Amygdala (tissue), 56 donors: ENCODE measurements at places on chromosomes 7 and 10.

DNA sequence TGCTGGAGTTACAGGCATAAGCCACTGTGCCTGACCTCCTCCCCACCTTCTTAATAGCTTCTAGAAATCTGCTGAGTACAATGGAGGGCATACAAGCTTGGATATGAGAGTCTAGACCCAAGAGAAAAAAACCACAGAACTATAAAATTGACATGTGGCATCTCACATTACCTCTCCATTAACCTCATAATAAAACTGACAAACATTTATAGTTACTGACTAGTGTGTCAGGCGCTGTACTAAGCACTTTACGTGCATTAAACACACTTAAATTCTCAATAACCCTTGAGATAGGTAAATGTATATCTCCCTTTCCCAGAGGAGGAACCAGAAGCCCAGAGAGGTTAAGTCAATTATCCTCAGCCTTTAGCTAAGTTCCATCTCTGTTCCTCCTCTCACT is 300.5 kb upstream of the MYO3A start:
- DNase-seq, result no peak

GRCh38 chr10:51257511-51258248 is 183.4 kb downstream of the PRKG1 start:
- no peak for DNase-seq

DNA sequence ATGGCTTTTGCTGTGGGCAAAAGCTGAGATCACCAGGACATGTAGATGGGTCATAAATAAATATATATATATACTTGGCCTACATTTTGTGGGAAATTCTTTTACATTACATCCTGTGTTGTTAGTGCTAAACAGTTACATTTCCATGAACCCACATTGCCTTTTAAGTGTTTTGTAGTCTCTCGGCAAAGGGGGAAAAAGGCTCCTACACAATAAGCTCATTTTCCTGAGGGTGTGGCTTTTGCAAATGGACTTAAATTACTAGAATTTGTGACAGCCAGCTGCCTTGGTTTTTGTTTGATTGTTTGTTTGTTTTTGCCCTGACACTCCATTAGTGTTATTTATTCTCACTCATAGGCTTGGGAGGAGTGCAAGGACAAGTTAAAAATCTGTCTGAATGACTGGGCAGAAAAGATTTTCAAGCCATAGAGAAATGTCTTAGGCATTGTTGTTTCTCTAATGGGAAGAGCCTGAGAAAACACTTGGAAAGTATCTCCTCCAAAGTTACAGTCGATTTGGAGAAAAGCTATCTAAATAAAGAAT is 128.8 kb downstream of the DGKB start:
- DNase-seq, result no peak

GRCh38 chr10:107072028-107072427 is 92.5 kb downstream of the SORCS1 start:
- DNase-seq, result no peak

GRCh38 chr10:84194424-84195043 is at the start of gene CDHR1:
TSS of gene CDHR1 (plus strand) at chr10:84194537. CDS start at chr10:84194761, 224 bp downstream.
- no peak for DNase-seq

DNA sequence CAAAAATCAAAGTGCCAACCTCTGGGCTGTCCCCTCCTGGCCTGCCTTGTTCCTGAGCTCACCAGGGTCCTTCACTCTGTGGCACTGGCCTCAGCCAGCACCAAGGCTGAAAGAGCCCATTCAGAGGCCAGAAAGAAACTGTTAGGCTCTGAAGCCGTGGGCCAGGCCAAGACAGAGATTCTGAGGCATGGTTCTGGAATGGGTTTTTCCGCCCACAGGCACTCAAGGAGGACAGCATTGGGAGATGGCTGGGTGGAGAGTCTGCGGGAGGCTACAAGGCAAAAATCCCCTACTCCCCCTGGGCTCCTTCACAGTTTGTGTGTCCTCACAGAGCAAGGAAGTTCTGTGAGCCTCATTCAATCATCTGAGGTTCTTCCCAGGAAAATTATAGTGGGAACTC is 31.7 kb downstream of the GRIFIN start:
- DNase-seq, result no peak

DNA sequence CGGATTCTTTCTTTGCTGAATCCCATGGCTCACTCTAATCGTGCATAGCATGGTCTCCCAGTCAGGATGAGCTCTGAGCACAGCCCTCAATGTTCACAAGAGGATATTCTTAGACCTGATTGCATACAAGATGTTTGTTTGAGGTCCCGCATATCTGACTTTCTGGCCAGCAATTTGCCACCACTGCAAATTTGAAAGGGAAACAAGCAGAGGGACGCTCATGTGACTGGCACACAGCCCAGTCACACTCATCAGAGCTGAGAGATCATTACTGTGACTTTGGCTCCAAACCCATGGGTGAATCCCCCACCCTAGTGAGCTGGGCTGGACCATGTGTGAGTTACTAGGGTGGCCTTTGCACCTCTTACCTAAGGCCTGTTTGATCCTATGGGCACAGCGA is 9.9 kb downstream of the TAS2R41 start:
- DNase-seq, result no peak

DNA sequence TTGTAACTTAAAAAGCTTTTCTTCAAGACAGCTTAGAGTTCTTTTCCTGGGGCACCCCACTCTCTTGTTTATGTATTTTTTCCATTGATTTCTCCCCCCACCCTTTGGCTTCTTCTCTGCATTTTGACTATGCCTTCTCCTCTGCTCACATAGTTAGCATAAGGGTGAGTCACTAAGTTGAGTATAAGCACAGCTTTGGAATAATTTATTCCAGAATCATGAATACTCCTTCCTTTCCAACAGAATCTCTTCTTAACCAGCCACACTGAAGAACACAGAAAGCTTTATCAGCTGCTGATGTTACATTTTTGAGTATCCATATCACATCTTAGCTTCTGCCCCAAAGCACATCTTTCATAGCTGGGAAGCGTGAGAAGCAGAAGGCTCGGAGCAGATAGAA is 449.5 kb upstream of the MKI67 start:
- DNase-seq, result no peak

DNA sequence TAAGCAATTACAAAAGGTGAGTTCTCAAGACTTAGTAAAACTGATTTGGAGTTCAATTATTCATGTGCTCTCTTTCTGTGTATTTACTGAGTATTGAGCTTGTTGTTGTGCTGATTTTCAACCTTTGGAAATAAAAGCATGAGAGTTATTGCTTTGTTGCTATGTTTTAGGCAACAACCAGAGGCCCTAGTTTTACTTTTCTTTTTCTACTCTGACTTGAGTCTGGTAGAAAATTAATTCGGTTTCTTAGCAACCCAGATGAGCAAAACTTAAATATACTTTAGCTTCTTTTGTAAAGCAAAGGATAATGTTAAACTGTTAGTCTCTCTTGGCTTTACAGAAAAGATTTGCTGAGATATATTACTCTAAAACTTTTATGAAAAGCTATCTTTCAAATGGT is 66.4 kb upstream of the SCIN start:
- no peak for DNase-seq

DNA sequence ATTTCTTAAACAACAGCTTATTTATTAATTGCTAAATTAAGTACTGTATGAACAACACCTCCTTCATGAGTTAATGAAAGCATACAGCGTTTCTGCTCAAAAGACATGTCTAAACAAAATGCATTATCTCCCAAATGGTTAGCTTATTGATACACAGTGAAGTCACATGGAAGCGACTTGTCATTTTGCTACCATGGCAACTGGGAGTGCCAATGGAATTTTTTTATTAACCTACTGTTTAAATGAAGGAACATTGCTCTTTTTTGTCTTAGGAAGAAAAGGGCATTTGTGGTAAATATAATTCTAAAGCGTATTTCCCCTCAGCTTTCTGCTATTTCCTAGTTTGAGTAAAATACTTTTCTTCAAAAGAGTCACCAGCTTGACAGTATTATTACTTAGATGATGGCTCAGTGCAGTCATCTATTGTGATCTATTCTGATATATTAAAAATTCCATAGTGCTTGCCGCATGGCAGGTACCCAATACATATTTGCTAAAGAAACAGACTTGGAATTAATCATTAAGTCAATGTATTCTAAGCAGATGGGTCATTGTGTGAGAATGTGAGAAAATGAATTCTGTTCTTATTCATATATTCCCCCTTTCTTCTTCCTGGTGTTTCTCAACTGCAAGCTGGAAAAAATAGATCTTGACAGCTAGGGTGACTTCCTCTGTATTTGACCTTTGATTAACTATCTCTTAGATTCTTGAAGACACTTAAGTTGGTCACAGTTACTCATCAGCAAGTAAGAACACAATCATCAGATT is 818.3 kb downstream of the MAGI2 start:
- no peak for DNase-seq

- DNase-seq, result no peak
These were observed 11.5 kb upstream of the OGA start for GRCh38 chr10:101829561-101830315.

GRCh38 chr10:19683960-19684359 is 132.3 kb upstream of the PLXDC2 start:
- no peak for DNase-seq

DNA sequence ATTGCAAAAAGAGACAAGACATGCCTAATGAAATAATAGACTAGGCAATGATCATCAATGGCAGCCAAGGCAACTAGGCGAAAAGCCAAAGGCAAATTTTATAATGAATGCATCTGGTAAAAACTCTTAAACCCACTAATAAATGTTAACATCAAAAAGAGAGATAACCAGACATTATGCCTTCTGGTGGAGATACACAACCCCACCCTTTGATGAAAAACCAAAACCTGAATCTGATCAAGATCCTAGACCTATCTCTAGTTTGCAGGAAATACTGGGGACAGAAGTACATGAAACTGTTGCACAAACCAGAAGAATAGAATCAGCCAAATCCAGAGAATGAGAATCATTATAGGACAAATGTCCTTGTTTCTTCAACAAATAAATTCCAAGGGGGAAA is 22.0 kb upstream of the GSAP start:
- no peak for DNase-seq

- DNase-seq, result no peak
These were observed 157.8 kb downstream of the FANK1 start for GRCh38 chr10:126054191-126054590.

DNA sequence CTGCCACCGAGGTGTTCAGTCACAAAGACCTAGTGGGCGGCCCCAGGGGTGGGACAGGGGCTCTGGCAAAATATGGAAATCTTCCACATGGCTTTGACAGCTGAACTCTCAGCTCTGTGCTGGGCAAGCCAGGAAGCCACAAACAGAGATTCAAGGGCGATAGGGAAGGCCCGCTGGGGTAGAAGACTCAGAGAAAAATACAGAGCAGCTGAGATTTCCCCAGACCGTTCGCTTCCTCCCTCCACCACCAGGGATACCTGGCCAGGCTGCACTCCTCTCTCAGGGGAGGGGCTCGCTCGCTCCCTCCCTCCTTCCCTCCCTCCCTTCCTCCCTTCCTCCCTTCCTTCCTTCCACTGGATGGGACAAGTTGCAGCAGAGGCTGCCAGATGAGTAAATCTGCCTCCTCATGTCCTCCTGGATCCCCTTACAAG is 260.5 kb downstream of the PRPF18 start:
- no peak for DNase-seq

GRCh38 chr10:79561257-79561656 is 1.1 kb upstream of the SFTPA2 start:
- no peak for DNase-seq

DNA sequence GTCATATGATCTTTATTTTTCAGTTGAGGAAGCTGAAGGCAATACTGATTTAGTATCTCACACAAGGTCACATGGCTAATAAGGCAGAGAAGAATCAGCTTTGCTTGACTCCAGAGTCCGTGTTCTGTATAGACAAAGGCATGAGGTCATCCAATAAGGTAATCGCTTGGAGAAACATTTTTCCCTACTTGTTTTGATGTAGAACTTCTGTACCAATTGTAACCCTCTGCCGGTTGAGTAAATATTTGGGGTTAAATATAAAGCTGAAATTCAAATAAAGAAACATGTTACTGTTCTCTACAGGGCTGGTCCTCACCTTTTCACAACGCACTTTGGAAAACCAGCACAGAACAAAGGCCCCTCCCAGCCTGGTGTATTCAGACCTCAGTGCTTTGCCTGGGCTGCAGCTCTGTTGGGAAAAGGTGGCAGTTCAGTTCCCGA is 83.0 kb upstream of the INSYN2A start:
- DNase-seq, result no peak

DNA sequence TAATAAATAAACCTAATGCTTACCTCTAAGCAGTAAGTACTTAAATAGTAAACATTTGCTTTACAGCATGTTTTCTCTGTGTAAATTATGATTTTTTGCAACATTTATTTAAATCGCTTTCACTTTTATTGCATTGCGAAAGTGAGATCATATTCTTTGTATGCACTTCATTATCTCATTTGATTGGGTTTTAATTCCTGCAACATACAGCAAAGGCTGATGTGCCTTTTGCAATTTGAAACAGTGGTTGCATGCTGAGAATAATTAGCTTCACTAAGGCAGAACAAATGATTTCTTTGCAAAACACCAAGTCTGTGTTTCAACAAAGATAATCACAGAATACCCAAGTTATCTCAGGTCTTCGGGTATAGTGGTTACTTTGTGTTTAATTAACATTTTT is 16.3 kb upstream of the THSD7A start:
- DNase-seq, result no peak

DNA sequence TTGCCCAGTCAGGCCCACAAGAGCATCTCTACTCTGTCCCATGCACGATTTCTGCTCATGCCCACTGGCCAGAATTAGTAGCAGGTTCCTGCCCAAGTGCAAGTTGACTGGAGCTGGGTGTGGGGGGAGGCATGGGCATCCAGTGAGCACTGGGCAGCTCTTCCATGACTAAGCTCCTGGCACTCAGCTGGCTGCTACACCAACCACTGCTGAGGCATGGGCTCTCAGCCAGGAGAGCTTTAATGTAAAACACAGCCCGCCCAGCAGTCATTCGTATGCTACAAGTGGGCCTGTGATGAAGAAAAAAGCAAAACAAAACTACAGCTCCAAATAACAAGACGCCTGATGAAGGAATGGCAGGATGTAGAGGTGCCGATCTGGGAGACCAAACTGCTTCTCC is 335.4 kb upstream of the PFKP start:
- no peak for DNase-seq

DNA sequence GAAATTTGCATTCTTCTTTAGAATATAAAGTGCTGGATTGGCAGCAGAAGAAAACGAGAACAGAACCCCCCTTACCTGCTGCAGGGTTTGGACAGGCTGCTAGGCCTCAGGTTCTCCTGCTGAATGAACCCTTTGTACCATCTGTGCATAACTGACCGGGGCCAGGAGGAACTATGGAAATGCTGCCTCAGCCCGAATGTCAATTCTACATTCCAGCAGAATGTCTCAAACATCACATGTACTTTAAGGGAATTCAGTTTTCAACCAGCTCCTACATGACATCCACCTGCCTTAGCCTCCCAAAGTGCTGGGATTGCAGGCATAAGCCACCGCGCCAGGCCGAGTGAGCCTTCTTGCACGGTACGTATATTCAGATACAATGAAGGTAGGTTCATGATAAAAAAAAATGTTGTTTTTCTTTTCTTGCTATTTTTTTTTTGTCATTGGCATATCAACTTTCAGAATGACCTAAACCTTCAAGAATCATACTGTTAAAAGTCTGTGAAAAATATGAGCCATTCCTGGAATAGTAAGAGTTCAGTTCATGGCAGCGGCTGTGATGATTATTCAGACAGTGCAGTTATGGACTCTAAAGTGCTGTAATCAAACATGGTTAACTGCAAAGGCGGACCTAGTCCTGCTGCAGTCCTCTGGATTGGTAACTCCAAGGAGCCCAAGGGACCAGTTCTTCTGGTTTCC is 84.4 kb upstream of the TNS3 start:
- DNase-seq, result no peak
